Endothelial cell (in vitro differentiated cells): ENCODE measurements at places on chromosomes 7 and 10. TPM values are rescaled to one million over a fixed set of nuclear protein-coding genes. Genes with fewer than 3 reads are reported as not detected.
A peak's percentile ranks its signal among the peaks of the same experiment; 100 is the strongest.

DNA sequence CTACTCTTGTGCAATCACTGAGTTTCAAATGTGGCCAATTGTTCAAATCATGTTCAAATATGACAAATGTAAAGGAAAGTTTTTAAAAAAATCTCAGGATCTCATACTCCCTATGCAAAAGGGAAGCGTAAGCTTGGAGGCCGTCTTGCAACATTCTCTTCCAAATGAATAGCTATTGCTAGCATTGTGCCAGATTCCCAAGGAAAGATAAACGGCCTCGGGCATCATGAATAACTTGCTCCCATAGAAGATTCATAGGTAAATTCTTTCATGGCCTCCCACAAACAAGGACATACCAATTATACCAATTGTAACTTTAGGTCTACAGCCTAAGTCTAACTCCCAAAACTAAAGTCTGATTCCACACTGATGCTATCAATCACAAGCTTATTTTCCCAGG, 416.9 kb downstream of the THSD7A start:
- no peak for DNase-seq

Gene SLC18A3
- total RNA-seq, result 0.72 TPM

GRCh38 chr10:99628923-99629624, 8.8 kb upstream of the SLC25A28 start:
- no peak for DNase-seq

- DNase-seq, result no peak
Measured at GRCh38 chr7:23759671-23760391, 49.8 kb downstream of the STK31 start.

GRCh38 chr7:113805976-113806375, 112.8 kb downstream of the PPP1R3A start:
- no peak for DNase-seq

DNA sequence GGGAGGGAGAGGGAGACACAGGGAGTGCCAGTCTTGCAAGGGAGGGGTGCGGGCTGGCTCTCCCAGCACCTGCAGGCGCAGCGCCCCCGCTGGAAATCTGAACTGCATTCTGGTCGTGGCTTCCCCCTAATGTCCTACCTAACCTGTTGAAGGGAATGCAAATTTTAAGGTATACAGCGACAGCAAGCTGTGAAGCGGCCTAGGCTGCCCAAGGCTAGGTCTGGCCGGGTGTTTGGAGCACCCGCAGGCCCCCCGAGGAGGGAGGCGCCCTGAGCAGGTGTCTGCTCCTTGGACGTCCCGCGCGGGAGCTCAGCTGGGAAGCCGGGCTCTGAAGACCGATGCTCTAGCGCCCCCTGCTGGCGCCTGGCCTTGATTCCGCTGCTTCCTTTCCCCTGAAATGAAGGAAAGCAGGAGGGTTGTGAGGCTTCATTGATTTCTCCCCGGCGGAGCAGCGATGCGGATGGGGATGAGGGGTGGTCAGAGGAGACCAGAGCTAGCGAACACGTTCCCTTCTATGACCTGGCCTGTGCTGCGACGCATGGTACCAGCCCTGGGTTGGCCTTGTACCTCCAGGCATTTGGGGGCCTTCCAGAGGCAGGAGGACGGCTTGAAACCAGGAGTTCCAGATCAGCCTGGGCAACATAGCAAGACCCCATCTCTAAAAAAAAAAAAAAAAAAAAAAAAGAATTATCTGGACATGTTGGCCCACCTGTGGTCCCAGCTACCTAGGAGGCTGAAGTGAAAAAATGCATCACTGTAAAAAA, 601.3 kb downstream of the GALNT17 start:
- DNase-seq, result peak; percentile 88

Gene FLNC
- 7.7 TPM for total RNA-seq

GRCh38 chr7:30462179-30462578, 16.4 kb downstream of the NOD1 start:
- no peak for DNase-seq

DNA sequence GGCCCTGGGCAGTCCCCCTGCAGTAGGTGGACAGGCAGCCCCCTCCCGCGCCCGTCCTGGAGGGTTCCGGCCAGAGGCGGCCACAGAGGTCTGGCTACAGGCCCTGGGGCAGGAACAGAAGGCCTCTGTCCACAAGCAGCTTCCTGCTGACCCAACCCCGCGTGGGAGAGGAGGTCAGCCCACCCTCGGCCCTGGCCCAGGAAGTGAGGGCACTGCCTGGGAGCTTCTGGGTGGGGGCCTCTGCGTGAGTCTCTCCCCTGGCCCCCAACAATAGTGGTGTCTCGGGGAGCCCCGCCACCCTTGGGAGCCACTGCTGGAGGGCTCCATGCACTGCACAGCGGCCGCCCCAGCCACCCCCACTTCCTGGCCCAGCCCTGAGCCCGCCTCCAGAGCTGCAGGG, 4.7 kb downstream of the MICALL2 start:
- DNase-seq, result peak; percentile 30

Gene IL2RA
- not detected for total RNA-seq

- no peak for DNase-seq
Measured at GRCh38 chr10:77925410-77925794, 1.2 kb downstream of the DLG5 start.

DNA sequence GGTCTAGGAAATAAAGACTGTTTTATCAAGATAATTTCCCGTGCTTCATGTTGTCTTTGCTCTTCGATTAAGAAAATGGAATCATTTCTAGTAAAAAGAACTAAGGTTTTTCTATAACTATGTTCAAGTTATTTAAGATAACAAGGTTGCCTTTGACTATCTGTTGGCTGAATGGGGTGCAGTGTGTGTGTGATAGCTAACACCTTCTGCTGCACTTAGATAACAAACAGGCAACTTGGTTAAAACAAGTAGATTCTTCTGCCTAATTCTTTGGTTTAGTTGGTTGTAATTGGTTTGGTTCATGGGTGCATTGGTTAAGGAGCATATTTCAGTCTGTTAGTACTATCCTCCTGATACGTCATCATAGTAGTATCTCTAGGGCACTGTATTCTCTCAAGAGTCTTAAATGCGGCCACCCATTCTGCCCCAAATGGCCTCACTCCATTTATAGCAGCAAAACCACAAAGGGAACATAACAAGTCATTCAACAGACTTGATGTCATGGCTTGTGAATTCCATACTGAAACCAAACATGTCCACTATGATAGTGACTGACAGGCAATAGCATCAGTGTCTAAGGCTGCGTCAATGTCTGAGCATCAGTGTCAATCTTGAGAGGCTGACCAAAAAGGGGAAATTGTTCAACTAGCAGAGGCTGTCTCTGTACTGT, 55.7 kb downstream of the CCDC3 start:
- no peak for DNase-seq

Gene TMEM176B
- total RNA-seq, result 1.4 TPM

Gene CALHM2
- total RNA-seq, result 1.9 TPM

GRCh38 chr7:47944536-47945260, 3.6 kb downstream of the PKD1L1 start:
- DNase-seq, result no peak

GRCh38 chr10:24239289-24240040, 30.5 kb downstream of the KIAA1217 start:
- DNase-seq, result no peak

Gene ACBD7
- total RNA-seq, result 0.33 TPM

- DNase-seq, result no peak
Measured at GRCh38 chr10:22222236-22223190, 4.7 kb upstream of the EBLN1 start.

Gene GRM3
- total RNA-seq, result not detected

- DNase-seq, result peak; percentile 31
Measured at GRCh38 chr10:97532935-97533671, 34.4 kb downstream of the UBTD1 start.

Gene UCN3
- not detected for total RNA-seq

DNA sequence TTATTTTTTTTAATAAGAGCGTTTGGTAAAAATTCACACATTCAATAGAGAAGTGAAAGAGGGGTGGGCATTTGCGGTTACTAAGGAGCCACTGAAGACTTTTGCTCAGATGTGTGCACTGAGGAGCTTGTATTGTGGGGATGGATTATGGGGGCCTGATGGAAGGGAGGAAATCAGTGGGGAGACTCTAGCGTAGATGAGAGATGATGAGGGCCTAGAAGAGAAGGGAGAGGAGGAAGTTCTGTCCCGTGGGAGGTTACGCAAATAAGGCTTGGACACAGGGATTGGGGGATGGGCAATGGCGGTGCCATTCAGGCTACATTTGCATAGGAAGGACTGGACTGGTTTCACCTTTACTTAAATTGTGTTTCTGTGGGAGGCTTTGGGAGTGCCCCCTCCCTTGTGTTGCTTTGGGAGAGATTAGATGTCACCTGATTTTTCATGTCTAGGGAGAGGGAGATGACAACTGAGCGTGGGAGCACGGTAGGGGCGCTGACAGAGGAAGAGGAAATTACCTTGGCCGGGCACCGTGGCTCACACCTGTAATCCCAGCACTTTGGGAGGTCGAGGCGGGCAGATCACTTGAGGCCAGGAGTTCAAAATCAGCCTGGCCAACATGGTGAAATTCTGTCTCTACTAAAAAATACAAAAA, 2.2 kb upstream of the HIP1 start:
- DNase-seq, result no peak

GRCh38 chr10:87931836-87932230, 68.4 kb downstream of the PTEN start:
- DNase-seq, result no peak

GRCh38 chr7:23533238-23533604, 1.4 kb upstream of the TRA2A start:
- DNase-seq, result no peak

Gene ADAM12
- total RNA-seq, result 9.0 TPM

Gene KCNIP2
- 7.7 TPM for total RNA-seq
